ENCODE measurements at places on chromosomes 7 and 10. TPM values are rescaled to one million over a fixed set of nuclear protein-coding genes. Genes with fewer than 3 reads are reported as not detected.

PDE6C gene
- polyA plus RNA-seq, result not detected

LIPA gene
- polyA plus RNA-seq, result 17.6 TPM

HOXA4 gene
- 0.59 TPM for polyA plus RNA-seq

NUTM2D gene
- 1.1 TPM for polyA plus RNA-seq

HABP2 gene
- polyA plus RNA-seq, result 0.12 TPM

GPR141 gene
- polyA plus RNA-seq, result not detected

BMPER gene
- polyA plus RNA-seq, result 0.88 TPM

ADAM22 gene
- polyA plus RNA-seq, result 0.19 TPM

CD36 gene
- polyA plus RNA-seq, result 586 TPM

AGMO gene
- 0.44 TPM for polyA plus RNA-seq

TAS2R3 gene
- polyA plus RNA-seq, result not detected

CYP2C19 gene
- not detected for polyA plus RNA-seq

MAT1A gene
- polyA plus RNA-seq, result not detected

FAM25A gene
- not detected for polyA plus RNA-seq
